Fibroblast of the aortic adventitia (primary cell): ENCODE measurements at places on chromosomes 6 and 20. TPM values are rescaled to one million over a fixed set of nuclear protein-coding genes. Genes with fewer than 3 reads are reported as not detected.

BTBD9 gene
- 21.4 and 27.6 TPM in 2 replicates for total RNA-seq

ZNF391 gene
- total RNA-seq = 1.4 and 3.0 TPM in 2 replicates

- DNase-seq = no peak
Observed at GRCh38 chr6:23656255-23657194, 469.5 kb upstream of the NRSN1 start.

GRCh38 chr20:57612436-57612835, 7.8 kb downstream of the ZBP1 start:
- no peak for DNase-seq

CBFA2T2 gene
- 7.6 and 11.7 TPM in 2 replicates for total RNA-seq

CRIP3 gene
- total RNA-seq = not detected in 2 replicates
